ENCODE measurements at places on chromosomes 2 and 18.

GRCh38 chr18:59096098-59096789, 43.4 kb upstream of the SEC11C start:
- DNase-seq = no peak

- DNase-seq = peak; percentile 20
Observed at GRCh38 chr18:54222922-54223567, 1.4 kb downstream of the MBD2 start.

- DNase-seq = no peak
Observed at GRCh38 chr18:10290638-10291235, 163.7 kb upstream of the APCDD1 start.

- no peak for DNase-seq
Observed at GRCh38 chr2:21014364-21015280, 29.3 kb downstream of the APOB start.

- no peak for DNase-seq
Observed at GRCh38 chr2:223901854-223902253, 43.3 kb downstream of the WDFY1 start.

GRCh38 chr2:73292906-73293533, 328 bp downstream of the EGR4 start:
- no peak for DNase-seq

All from activated T-cell treated with anti-CD3 and anti-CD28 coated beads for 24 hours (primary cell).